Stimulated activated memory B cell treated with anti-CD40 and anti-IgM and Interleukin-4, amounts not matched to agents 10 μg/mL and 1 μg/mL and 100 μg/mL, for 72 hours (primary cell): ENCODE measurements at places on chromosomes 6 and 20.

GRCh38 chr6:23045280-23045679 lies 475.9 kb downstream of the HDGFL1 start:
- no peak for ATAC-seq

DNA sequence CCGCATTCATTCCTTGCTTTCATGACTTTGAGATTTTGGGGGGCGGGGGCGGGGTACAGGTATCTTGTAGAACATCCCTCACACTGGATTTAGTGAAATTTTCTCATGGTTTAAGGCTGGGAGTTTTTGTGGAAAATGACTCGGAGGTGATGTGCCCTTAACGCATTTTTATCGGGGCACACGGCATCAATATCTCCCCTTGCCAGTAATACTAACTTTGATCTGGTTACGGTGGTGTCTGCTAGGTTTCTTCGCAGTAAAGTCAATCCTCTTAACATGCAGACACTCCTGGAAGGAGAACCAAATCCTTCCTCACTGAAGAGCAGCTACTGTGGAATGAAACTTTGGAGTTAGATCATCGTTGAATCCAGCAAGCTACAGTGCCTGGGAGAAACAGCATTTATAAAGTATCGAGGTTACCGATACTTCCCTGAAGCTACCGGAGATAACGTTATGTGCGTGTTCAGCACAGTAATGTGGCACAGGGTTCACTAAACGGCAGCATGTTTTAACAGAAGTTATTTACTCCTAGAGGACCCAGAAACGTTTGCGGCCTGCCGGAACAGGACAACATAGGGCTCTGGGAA lies 1.2 kb upstream of the DYNLRB1 start:
- ATAC-seq, result peak; percentile 9

DNA sequence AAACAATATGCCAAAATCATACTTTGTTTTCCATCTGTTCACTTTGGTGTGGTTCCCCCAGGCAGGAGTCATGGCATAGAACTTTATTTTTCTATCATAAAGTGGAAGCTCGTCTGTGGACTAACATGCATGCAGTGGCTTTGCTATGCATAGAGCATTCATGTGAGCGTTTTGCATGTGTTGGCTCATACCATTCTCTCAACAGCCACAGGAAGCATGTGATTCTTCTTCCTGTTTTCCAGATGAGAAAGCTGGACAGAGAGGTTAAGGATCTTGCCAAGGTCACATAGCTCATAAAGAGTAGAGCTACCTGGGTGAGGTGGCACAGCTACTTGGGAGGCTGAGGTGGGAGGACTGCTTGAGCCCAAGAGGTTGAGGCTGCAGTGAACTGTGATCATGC lies 123.4 kb upstream of the HDGFL1 start:
- ATAC-seq, result no peak

DNA sequence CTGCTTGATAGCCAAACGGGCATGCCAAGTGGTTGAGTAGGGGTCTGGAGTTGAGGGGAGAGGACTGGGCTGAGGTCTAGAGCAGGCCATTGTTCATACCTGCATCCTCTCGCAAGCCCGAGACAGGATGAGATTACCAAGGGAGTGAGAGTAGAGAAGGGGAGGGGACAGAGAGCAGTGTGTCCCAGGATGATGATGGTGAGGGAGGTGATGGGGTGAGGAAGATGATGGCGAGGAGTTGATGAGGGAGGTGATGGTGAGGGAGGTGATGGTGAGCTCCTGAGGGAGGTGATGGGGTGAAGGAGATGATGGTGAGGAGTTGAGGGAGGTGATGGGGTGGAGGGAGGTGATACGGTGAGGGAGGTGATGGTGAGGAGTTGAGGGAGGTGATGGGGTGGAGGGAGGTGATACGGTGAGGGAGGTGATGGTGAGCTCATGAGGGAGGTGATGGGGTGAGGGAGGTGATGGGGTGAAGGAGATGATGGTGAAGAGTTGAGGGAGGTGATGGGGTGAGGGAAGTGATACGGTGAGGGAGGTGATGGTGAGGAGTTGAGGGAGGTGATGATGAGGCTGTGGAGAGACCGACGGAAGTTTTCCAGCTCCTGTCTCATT lies 6.4 kb downstream of the TMEM181 start:
- ATAC-seq, result no peak

- no peak for ATAC-seq
These were observed 532.3 kb upstream of the MMS22L start for GRCh38 chr6:97815301-97815812.

DNA sequence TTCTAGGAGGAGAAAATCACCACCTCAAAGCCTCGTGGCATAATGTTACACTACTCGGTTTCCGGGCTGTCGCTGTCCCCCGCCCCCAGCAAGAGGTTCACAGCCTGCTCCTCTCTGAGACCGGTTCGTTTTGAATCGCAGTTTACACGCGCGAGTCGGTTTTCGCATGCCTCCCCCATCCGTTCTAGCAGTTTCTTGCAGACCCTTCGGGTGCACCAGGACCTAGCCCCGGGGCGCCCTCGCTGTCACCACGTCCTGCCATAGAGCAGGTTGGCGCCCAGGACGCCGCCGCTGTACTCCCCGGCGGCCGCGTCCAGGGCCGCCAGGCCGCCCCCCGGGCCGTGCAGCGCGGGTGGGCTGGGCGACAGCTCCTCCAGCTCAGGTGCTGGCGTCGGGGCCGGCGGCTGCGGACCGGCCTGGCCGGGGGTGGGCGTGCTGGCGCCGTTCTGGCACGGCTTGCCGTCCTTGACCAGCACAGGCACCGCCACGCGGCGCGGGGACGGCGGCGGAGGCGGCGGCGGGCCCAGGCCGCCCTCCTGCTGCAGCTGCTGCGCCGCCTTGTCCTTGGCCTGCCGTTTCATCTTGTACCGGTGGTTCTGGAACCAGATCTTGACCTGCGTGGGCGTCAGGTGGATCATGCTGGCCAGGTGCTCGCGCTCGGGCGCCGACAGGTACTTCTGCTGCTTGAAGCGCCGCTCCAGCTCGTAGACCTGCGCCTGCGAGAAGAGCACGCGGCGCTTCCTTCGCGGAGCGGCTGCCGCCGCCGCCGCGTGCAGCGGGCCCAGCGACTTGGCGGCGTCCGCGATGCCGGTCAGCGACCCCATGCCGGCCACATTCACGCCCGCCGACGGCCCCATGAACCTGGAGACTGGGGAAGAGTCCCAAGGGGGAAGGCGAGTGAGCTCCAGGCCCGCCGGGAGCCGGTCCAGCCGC lies 1.4 kb downstream of the NKX2-4 start:
- no peak for ATAC-seq

DNA sequence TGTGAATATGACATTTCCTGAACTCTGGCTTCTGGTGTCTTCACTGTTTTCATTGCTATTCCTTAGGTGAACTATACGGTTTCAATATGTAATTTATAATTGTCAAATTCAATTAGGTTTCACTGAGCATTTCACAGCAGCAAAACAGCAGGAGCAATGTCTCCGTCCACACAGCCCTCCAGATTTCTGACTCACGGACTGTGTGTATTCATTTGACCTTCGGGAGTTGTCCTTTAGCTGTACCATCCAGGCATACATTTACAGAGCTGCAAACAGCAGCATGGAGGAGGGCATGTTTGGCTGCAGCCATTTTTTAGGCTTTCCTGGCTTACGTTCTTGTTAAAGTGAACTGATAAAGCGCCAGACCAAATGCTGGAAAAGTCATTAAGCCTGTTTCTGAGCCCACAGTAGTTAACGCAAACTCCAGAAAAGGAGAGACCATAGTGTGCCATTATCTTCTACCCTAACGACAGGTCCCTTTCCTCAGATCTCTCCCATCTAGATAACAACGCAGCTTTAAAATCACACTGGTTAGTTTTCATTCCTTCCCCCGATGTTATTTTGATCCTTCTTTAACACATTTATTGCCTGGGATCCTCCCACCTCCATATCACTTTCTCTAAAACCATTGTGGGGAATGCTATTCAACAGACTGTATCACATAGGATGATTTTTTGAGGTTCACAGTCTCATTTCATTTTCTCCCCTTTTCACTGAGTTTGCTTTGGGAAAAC lies 18.3 kb downstream of the FOXC1 start:
- ATAC-seq, result no peak

DNA sequence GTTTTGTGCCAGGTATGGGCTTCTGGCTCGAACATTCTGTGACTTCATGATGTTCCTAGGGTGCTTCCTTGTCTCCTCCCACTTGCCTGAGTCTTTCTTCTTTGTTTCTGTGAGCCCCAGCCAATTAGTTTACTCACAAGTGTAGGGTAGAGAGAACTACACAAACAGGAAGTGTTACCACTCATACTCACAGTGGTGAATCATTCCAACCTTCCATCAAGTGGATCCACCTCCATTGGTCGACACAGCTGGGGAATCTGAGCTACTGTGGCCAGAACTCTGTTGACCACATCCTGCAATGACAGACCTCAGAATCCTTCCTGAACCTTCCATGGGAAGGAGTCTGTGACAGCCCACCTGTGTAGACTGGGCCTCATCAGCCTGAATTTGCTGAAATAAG lies 76.8 kb downstream of the UNC5CL start:
- ATAC-seq, result peak; percentile 59

- no peak for ATAC-seq
These were observed 204.5 kb downstream of the HIVEP2 start for GRCh38 chr6:142740449-142740848.

- no peak for ATAC-seq
These were observed 139.4 kb downstream of the RNGTT start for GRCh38 chr6:88823998-88824397.
